ENCODE measurements at places on chromosomes 12 and 14.

DNA sequence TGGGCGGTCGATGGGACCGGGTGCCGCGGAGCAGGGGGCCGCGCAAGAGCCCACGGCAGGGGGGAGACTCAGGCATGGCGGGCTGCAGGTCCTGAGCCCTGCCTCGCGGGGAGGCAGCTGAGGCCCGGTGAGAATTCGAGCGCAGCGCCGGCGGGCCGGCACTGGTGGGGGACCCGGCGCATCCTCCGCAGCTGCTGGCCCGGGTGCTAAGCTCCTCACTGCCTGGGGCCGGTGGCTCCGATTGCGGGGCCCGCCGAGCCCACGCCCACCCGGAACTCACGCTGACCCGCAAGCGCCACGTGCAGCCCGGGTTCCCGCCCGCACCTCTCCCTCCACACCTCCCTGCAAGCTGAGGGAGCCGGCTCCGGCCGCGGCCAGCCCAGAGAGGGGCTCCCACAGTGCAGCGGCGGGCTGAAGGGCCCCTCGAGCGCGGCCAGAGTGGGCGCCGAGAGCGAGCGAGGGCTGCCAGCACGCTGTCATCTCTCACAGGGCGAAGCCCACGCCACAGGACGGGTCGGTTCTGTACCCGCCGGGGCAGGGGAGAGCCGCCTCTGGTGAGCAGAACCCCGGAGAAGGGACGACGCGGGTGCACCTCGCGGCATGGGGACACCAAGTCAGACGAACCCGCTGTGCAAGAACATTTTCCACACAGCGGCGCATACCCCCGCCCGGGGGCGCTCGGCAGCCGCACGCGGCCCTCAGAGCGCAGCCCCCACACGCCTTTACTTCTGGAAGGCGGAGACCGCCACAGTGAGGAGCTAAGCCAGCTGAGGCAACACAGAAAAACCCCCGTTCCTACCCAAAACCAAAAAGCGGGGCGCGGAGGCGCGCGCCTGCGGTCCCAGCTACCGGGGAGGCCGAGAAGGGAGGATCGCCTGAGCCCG is 1.2 kb upstream of the SIVA1 start:
- no peak for DNase-seq

GRCh38 chr12:75738486-75738885 is 227.1 kb upstream of the KRR1 start:
- no peak for DNase-seq

DNA sequence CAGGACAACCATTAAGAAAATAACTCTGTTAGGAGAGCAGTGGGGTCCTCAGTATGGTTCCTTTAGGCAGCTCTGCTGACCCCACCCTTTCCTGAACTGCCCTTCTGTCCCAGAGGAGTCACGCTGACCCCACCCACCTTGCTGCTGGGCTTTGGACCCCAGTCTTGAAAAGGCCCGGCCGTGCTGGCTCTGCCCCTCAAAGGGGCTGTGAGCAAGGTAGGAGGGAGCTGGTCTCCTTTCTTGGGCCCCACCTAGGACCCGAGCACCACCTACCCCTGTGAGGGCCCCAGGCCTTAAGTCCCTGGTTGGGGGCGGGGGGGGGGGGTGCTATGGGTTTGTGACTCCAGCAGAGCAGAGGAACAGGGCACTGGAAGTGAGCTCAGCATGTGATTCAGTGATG is 171.1 kb downstream of the MON2 start:
- no peak for DNase-seq

DNA sequence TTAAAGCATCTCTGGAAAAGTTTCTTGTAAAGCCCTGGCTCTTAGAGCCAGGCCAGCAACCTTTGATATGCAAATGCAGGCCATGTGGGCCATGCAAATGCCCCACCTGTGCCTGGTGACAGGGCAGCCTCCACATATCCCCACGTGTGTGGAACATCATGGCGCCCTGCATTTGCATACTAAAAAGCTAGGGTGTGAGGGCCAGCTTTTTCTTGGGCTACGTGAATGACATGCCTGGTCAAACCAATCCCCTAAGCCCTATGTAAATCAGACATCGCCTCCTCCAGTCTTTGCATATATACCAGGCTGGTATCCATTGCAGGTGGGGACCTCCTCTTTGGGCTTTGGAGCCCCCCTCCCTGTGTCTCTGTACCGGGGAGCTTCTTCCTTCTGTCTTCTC is 6.4 kb downstream of the CSRP2 start:
- DNase-seq: no peak

DNA sequence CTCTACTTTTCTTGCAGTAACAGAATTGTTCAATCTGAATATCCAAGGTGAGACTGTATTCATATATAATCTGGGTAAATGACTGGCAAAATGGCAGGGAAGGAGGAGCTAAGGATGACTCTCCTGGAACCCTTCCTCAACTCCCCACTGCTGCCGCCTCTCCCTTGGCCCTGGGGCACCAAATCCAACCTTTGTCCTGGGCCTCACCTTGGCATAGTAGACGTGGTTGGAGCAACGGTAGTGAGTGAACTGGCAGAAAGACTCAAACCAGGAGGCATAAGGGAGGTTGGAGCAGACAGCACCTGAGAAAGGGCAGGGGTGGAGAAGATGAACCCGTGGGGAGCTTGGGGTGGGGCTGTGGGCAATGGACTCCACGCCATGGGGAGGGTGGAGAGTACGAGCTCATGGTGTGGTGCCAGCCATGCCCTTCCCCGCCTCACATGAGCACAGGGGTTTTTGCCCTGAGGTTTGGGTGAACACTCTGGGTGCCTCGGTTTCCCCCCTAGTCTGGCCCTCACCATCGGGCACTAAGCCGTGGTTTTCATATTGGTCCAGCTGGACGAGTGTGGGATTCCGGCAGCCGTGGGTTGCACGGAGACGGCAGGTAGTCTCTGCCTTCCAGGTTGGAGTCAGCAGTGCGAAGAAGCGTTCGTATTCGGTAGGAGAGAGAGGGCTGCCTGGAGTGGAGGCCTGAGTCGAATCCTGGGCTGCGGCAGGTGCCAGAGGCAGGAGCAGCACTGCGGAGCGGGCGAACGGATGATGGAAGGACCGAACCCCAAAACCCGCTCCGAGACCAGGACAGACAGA is 753 bp downstream of the ACRBP start:
- no peak for DNase-seq

- DNase-seq: no peak
These were observed 49.5 kb upstream of the POC1B start for GRCh38 chr12:89575374-89575773.

DNA sequence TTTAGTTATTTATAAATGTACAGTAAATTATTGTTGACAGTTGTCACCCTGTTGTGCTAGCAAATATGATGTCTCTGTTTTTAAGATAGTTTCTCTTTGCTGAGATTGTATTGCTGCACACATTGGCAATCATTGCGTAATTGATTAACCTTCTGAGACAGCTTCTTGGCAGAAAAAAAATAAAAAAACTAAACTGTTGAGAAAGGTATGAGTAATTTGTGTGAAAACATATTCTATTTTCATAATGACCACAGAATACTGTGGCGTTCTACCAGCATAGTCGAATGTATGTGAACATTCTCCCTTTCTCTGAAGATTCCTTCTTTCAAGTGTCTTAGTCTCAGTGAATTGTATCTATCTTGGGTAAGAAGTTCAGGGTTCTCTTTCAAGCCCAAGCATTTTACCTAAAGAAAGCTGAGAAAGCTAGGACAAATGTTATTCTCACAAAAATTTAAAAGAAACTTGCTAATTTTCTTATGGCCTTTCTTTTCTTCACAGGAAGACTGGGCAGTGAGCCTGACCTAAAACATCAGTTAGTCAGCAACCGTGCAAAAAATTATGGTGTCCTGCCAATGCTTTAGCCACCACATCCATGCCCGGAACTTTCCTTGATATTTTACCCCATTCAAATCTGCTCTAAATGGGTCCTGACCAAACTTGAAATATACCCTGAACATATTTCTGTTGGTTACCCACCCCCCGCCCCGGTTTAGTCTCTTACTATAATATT is 69.0 kb upstream of the REP15 start:
- DNase-seq: no peak

- DNase-seq: no peak
These were observed 23.1 kb upstream of the NKX2-8 start for GRCh38 chr14:36605506-36605857.

DNA sequence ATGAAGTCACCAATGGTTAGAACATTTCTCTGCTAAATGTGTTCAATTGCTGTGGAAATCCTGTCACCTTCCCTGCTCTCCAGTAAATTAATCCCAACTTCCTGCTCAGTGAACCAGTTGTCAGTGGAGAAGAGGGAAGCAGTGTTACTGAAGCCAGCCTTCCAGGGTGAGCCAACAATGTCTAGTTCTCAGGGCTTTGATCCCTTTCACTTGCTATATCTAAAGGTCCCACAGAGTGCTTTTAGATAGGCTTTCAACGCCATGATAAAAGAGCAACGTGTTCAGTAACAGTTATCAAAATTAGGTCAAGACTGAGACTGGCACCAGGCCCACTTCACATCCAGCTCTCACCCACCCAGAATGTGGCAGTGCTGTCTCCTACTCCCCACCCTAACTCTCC is 139.7 kb downstream of the KCNH5 start:
- DNase-seq: no peak

- DNase-seq: no peak
These were observed 154.1 kb upstream of the FUT8 start for GRCh38 chr14:65258391-65258790.

- peak; percentile 52 for DNase-seq
These were observed 930 bp upstream of the MIA2 start for GRCh38 chr14:39232554-39233415.

- no peak for DNase-seq
These were observed 68.7 kb upstream of the HMGA2 start for GRCh38 chr12:65755596-65755978.

DNA sequence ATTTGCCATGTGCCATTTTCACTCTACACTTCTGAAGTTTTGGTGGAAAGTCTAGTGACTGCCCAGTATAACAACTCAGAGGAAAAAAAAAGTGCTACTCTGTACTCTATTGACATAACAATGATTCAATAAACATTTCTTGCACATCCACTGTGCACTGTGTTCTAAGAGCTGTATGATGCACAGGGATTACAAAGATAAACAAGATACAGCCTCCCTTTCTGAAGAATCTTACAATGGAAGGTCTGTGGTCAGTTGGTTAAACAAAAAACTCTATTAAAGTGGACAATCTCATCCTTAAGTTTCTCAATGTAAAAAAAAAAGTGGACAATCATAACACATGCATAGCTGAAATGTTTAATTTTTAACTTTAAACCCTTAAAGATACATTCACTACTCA is 105.7 kb upstream of the RASSF8 start:
- DNase-seq: no peak

DNA sequence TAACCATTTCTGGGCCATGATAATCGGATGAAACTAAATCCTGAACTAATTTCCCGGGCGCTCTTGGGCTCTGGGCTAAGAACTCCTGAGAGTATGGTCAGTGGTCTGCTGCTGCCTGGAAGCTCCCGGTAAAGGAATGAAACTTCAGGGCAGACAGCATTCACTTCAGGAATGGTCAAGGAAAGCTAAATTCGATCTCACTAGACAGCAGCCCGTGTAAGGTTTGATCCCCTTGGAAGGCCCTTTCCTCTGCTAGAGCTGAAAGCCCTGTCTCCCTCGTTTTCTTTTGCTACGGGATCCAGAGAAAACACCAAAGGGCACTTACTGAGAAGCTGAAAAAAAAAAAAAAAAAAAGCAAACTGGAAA is 680 bp downstream of the ASB8 start:
- DNase-seq: no peak

- no peak for DNase-seq
These were observed 148.9 kb downstream of the CHST11 start for GRCh38 chr12:104605685-104606084.

DNA sequence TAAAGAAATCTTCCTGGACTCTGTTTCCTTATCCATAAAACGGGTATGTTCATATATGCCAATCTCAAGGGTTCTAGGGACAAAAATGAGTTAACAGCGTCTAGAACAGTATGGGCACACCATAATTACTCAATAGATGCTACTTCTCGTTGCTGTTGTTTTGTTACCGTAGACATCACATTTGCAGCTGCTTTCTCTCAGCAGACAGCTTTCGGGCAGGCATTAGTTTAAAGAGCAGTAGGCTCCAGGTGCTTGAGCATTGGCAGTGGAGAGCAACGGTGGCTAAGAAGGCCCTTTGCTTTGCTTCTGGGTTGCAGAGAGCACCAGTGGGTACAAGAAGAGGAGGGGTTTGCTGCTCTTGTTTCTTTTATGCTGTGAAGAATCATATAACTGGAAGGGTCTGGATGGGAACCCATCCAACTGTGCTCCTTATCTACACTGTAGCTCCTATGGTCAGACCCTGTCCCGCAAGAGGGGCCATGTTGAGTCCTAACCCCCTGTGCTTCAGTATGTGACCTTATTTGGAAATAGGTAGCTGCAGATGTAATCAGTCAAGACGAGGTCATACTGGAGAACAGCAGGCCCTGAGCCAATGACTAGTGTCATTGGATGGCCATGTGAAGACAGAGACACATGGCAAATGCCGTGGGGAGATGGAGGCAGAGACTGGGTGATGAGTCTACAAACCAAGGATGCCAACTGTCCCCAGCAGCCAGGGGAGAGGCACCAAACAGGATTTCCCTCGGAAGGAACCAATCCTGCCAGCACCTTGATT is 120.0 kb downstream of the RBM19 start:
- DNase-seq: no peak

GRCh38 chr14:41718477-41719166 is 111.9 kb downstream of the LRFN5 start:
- peak; percentile 49 for DNase-seq

GRCh38 chr12:18681818-18682217 is 56.0 kb downstream of the PLCZ1 start:
- no peak for DNase-seq

GRCh38 chr12:53070877-53071492 is 8.2 kb downstream of the SPRYD3 start:
- no peak for DNase-seq

GRCh38 chr12:71786829-71787228 is 32.2 kb downstream of the RAB21 start:
- DNase-seq: peak; percentile 10

DNA sequence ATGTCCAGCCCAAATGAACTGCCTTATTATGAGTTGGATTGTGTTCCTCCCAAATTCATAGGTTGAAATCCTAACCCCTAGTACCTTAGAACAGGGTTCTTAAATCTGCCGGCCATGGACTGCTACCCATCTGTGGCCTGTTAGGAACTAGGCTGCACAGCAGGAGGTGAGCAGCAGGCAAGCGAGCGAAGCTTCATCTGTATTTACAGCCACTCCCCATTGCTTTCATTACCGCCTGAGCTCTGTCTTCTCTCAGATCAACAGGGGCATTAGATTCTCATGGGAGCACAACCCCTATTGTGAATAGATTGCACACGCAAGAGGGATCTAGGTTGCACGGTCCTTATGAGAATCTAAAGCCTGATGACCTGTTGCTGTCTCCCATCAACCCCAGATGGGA is 9.8 kb upstream of the EML5 start:
- DNase-seq: no peak

GRCh38 chr14:97036086-97036852 is 239.1 kb downstream of the VRK1 start:
- no peak for DNase-seq

Data from GF-D8 (cell line).